ENCODE measurements at places on chromosomes 11 and 22.

- no peak for DNase-seq
These were observed 4.3 kb upstream of the FLI1 start for GRCh38 chr11:128689591-128689947.

- DNase-seq = no peak
These were observed 10.7 kb downstream of the RAG1 start for GRCh38 chr11:36578458-36578857.

DNA sequence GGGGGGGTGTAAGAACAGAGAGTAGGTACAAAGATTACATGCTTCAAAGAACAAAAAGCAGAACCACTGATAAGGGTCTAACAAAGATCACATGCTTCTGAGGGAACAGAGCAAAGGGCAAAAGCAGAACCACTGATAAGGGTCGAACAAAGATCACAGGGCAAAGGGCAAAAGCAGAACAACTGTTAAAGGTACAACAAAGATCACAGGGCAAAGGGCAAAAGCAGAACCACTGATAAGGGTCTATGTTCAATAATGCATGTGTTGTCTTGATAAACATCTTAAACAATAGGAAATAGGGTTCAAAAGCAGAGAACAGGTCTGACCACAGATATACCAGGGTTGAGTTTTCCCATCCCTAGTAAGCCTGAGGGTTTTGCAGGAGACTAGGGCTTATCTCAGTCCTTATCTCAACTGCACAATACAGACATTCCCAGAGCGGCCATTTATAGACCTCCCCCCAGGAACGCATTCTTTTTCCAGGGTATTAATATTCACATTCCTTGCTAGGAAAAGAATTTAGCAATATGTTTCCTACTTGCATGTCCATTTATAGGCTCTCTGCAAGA lies 81.9 kb upstream of the PGR start:
- DNase-seq = no peak

- DNase-seq = no peak
These were observed 30.9 kb downstream of the LRRC32 start for GRCh38 chr11:76639621-76640020.

DNA sequence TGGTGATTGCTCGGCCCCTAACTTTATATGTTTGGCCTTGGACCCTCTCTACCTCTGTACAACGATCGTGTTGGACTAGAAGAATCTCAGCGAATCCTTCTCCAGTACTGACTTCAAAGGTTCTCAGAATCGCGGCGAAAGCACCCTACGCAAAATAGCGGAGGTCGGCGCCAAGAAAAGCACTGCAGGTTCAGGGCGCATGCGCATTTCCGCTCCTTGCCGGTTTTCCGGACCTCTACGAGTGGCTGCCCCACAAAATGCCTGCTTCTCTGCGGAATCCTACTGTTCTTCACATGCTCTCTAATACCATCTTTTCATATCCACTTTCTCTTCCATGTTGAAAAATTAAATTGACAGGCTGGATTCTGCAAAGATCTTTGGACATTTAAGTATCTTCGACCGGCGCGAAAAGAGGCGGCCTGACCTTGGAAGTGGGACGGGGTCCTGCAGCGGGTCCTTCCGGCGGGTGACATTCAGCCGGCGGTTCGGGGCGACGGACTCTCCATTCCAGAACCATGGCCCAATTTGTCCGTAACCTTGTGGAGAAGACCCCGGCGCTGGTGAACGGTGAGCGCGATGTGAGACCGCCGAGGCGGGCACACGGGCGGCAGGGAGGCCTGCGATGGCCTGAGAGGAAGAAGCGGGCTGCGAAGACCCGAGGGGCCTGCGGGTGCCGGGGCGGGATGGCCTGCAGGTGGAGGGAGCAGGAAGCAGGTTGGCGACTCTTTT lies at the start of gene ATP5MG:
ATP5MG (plus strand) TSS at position 456 of the 729 bp plus-strand sequence; CDS start at position 516, 60 bp downstream.
- DNase-seq = peak; percentile 90

DNA sequence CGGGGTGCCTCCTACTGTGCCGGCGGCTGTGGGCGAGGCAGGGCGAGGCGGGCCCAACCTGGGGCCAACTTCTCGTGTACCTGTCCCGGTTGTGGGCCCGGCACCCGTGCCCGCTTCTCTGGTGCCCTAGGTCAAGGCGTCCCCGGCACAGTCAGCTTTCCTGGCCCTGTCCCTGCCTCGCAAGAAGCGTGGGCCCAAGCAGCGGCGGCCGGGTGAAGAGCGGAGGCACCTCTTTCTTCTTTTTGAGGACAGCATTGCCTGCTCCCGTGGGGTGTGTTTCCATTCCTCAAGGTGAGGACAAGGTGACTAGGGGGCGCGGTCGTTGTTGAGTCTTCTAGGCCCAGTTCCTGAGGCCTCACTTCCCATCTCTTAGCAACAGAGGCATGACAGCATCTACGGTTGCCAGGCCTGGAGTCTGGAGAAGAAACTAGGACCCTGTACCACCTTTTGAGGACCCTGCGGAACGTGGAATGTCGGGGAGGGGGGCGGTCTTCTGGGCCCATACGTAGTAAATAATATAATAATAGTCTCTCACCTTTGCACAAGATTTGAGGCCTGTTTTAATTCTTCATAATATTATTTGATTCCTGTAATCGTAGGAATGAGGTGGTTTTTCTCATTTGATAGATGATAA lies 418 bp downstream of the ACO2 start:
- DNase-seq = peak; percentile 22

GRCh38 chr11:95465887-95466286 lies 234.9 kb upstream of the SESN3 start:
- no peak for DNase-seq

- DNase-seq = no peak
These were observed 9.2 kb downstream of the EXT2 start for GRCh38 chr11:44104481-44105294.

DNA sequence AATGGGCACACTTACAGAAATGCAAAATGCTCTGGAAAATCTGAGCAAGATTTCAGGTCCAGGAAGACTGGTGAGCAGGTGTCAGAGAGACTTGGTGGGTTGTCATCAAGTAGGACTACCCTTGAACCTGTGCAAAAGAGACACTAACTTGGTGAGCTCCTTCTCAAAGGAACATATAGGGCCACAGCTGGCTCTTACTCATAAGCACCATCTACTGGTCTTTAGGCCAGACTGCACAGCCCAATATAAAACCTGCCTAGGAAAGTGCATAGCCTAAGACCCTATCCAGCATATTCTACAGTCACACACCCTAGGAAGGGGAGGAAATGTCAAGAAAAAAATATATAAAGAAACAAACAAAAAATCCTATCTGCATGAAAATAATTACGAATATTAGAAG lies 18.2 kb upstream of the OR10W1 start:
- DNase-seq = no peak

- no peak for DNase-seq
These were observed 111.3 kb downstream of the PLEKHA7 start for GRCh38 chr11:16902781-16903378.

DNA sequence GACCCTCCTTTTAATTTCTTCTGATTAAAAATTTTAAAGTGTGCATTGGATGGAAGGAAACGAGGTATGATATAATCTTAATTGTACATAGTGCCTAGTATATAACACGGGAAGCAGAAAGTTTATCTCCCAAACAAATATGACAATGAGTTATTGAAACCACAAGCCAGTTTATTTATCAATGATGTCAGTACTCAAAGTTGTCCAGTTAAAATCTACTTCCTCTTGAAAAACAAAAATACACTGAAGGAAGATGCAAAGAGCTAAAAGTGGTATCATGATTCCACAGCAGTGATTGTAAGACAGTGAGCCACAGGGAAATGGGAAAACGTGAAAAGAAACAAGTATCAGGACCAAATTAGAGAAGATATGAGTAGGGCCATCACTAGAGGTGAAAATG lies 18.8 kb upstream of the OR5B21 start:
- DNase-seq = no peak

DNA sequence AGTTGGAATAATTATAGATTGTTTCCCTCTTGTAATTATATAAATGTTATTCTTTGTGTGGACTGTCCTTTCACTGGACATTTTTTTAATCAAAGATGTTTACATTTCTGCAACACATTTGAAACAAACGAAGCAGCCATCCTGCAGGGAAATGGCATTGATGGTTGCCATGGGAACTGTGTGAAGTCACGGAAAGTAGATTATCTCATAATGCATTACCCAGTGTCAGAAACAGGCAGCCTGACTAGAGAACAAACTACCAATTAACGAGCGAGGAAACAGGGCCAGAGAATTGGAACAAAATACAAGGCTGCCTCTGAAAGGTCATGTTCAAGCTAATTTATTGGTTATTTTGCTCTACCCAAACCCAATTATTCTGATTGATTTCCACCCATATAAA lies 96.9 kb upstream of the LARGE1 start:
- DNase-seq = no peak

GRCh38 chr11:117413616-117414015 lies 86.0 kb downstream of the CEP164 start:
- DNase-seq = no peak

DNA sequence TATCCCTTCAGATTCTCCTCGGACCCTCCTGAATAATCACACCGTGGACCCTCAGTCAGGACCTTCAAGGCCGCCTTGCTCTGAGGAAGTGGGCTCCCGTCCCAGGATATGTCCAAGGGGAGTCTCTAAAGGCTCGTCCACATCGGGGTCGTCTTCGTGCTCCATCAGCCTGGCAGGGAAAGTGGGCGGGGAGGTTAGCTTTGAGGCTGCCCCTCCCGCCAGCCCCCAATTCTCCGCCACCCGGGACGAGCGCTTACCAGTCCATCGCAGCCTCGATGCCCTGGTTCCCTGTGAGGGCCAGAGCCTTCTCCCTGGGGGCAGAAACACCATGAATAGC lies 472 bp downstream of the UBXN1 start:
- no peak for DNase-seq

DNA sequence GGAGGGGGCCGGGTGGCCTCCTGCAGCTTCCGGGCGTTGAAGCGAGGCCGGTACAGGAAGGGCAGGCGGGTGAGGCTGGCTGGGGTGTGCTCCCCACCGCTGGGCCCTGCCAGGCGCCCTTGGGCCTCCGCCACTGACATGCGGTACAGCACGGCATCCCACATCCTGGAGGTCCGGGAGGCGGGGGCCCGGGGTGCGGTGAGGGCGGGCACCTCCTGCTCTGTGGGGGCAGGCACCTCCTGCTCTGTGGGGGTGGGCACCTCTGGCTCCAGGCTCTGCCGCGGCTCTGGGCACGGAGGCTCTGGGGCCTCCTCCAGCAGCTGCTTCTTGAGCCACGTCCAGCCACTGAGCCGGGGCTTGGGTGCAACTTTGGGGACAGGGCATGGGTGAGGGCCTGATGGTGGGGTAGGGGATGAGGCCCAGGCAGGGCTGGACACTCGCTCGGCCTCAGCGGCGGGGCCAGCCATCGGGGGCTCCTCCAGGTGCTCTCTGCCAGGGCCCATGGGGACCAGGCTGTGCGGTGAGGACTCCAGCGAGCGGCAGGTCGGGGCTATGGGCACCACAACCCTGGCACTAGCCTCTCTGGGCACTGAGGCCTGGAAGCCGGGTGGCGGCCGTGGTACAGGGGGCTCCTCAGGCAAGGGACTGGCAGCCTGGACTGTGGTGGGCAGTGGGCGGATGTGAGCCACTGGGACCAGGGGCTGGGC lies 2.3 kb downstream of the PRR33 start:
- DNase-seq = peak; percentile 55

GRCh38 chr11:126310200-126310991 lies 6.5 kb downstream of the DCPS start:
- DNase-seq = peak; percentile 50

DNA sequence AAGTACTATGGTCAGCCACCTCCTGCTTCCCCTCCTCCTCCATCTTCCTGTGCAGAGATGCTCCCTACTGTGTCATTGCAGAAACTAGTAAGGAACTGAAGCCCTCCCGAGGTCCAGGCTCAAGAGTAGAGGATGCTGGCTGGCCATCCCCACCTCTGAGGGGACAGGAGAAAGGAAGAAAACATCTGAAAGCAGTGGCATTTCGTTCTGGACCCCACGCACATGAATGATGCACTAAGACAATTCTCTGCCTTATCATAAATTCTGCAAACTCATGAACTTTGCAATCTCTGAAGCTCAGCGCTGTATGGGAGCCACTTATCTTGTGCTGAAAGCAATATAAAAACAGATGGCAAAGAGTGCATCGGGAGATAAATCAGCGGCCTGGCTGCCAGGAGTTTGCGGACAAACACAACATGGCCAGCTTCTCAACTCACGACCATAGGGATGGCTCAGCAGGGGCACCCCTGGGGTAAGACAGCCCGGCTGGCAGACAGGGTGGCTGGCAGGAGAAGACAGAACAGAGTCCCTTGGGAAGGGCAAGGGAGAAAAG lies 306.4 kb downstream of the NXPE2 start:
- DNase-seq = no peak

GRCh38 chr11:3340025-3340424 lies 38.9 kb downstream of the ZNF195 start:
- no peak for DNase-seq

DNA sequence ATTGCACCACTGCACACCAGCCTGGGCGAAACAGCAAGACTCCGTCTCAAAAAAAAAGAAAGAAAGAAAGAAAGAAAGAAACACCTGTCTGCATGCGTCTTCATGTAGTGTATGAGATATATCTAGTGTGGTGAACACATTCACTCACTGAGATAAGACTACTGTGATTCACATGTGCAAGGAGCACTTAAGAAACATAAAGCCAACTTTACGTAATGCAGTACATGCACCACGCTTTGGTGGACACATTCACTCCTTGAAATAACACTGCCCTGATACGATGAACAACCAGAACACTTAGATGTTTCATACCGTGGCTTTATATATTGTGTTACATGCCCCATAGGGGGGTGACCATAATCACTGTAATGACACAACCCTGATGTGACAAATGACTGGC lies 96.0 kb downstream of the MICAL3 start:
- DNase-seq = no peak

DNA sequence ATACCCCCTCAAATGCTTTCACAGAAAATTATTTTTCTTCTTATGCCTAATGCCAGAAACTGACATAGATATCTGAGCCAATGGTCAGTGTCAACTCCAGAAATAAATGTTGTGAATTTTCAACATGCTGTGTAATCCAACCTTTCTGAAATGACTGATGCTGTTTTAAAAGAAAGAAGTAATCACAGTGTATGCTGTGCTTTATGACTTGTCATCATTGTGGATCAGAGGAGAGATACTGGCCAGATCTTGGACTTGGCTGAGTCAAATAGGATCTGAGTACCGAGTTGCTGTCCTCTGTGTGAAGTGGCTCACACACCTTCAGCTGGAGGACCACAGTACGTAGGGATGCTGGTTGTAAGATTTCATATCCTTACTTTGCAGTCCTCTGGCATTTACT lies 89.9 kb upstream of the ARHGAP20 start:
- DNase-seq = no peak

- DNase-seq = no peak
These were observed 137.7 kb downstream of the MN1 start for GRCh38 chr22:27663812-27664211.

GRCh38 chr22:41578114-41578513 lies 11.5 kb downstream of the PMM1 start:
- no peak for DNase-seq

GRCh38 chr11:11468954-11469353 lies 115.9 kb upstream of the CSNK2A3 start:
- no peak for DNase-seq

DNA sequence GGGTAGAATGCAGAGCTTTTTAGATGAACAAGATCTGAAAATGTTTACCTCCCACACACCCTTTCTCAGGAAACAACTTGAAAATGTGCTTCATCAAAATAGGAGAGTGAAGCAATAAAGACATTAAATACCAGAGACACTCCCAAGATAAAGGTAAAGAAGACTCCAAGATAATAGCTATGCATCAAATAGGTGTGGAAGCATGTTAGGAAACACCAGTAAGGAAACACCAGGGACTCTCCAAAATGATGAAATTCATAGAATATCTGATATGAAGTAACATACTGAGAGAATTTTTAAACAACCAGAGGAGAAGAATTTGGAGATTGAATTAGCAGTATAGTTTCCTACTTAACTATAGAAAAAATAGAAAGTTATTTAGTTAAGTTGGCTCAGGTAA lies 57.0 kb downstream of the OR10A6 start:
- DNase-seq = no peak

Data from stimulated activated CD4-positive, alpha-beta T cell treated with anti-CD3 and anti-CD28 coated beads, Interleukin-4, amount 100 ng/mL, for 48 hours (primary cell).